ENCODE measurements at places on chromosomes 4 and X.

- DNase-seq, result no peak
Observed at GRCh38 chr4:173801876-173802661, 272.0 kb upstream of the HAND2 start.

GRCh38 chr4:6337331-6337935, 67.8 kb downstream of the WFS1 start:
- no peak for DNase-seq

DNA sequence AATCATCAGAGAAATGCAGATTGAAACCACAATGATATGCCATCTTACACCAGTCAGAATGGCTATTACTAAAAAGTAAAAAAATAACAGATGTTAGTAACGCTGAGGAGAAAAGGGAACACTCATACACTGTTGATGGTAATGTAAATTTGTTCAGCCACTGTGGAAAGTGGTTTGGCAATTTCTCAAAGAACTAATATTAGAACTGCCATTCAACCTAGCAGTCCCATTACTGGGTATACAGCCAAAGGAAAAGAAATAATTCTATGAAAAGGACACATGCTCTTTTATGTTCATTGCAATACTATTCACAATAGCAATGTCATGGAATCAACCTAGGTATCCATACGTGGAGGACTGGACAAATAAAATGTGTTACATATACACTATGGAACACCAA, 566.3 kb downstream of the STPG2 start:
- DNase-seq, result no peak

DNA sequence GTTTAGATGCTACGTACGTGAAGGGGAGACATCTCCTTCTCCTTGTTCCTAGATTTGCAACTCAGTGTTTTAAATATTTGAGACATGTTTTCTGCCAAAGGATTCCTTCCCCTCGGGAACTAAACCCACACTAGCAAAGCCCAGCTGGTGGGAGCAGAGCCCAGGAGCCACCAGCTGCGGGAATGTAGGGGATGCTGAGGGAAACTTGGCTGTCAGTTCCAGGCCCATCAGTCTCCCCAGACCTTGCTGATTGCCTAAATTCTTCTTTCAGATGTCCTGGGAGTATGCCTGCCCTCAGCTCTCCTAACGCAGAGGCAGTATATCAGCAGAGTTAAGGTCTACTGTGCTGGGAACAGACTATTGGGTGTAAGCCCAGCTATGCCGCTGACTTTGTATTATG, 630.0 kb upstream of the TENM3 start:
- no peak for DNase-seq

- no peak for DNase-seq
Observed at GRCh38 chrX:48894891-48895290, 2.7 kb downstream of the TIMM17B start.

DNA sequence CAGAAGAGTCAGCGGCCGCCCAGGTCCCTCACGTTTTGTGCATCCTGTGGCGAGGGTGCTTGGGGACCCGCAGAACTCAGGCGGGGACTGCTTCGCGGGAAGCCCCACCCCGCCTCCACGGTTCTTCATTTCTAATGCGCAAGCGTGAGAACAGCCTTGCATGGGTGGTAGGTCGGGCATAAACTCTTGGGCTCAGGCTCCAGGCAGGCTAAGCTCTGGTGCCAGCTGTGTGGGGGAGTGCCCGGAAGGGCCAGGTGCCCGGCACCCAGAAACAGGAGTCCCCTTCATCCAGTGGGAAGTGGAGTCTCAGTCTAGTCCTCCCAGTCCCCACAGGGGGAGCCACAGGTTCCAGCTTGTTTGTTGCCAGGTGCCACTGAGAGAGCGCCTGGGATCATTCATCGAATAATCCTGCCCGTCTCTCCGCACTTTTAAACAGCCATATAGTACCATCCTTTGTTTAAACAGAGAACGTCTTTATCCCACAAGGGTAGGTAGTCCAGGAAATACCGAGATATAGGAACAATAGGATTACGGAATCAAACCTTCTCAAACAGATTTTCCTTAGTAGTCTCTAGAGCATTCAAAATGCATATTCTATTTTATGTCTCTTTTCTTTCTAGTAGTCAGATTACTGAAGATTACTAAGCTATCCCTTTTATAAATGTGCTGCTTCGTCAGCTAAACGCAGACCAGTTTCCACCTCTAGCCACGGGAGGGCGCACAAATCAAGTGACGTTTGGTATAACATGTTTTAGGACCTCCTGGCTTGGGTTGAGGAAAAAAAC, 12.7 kb upstream of the RBBP7 start:
- DNase-seq, result peak; percentile 19

- DNase-seq, result no peak
Observed at GRCh38 chr4:94762326-94762725, 4.6 kb downstream of the BMPR1B start.

GRCh38 chrX:48492293-48492910, 16.4 kb upstream of the PORCN start:
- no peak for DNase-seq

- DNase-seq, result no peak
Observed at GRCh38 chrX:10111364-10112148, 45.2 kb upstream of the CLCN4 start.

DNA sequence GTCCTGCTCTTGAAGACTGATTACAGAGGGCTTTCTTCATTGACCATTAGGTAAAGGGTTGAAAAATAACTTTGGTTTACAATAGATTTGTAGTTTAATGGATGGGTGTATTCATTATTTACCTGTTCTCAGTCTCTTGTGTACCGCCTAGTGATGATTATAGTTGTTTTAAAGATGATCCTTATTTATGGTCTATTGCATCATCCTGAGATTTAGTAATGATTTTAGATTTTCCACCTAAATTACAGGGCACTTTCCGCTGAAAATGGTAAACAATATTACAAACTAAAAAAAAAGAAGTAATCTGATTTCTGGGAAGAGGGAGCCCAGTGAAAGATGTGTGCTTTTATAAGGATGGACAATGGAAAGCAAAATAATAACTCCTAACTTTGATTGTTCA, 78.4 kb upstream of the TMEM33 start:
- no peak for DNase-seq

- DNase-seq, result no peak
Observed at GRCh38 chr4:177968817-177969442, 526.7 kb upstream of the AGA start.

GRCh38 chrX:12871257-12871656, 4.4 kb downstream of the TLR7 start:
- no peak for DNase-seq

- DNase-seq, result no peak
Observed at GRCh38 chr4:29304595-29304994, 1415.6 kb upstream of the PCDH7 start.

DNA sequence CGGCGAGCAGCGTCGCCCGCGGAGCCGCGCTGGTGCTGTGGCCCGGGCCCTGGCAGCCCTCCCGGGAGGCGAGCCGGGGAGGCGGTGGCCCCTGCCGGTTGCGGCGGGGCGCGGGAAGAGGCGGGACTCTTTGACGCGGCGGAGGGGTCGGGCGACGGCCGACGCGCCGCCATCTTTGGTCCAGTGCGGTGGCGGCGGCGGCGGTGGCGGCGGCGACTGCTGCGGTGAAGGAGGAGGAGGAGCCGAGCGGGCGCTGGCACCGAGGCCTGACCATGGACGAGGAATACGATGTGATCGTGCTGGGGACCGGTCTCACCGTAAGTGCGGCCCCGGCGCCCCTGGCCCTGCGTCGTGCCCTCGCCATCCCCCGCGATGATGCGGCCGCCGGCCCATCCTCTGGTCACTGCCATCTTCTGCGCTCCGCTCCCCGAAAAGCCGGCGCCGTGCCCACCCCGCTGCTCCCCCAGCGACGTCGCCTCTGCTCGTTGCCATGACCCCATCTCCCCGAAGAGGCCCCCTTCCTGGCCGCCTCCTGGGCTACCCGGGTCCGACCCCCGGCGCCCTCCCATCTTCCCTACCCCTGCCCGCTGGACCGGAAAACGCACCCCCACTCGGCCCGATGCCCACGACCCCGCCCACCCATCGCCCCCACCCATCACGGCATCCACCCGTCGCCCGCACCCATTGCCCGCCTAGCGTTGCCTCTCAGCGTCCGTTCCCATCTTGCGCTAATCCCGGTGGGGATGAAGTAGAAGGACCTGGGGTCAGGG, at the start of gene GDI1:
GDI1 (plus strand) TSS at position 172 of the 770 bp plus-strand sequence; CDS start at position 273, 101 bp downstream.
- DNase-seq, result no peak

- no peak for DNase-seq
Observed at GRCh38 chrX:143634663-143635455, 1.0 kb downstream of the SLITRK4 start.

- no peak for DNase-seq
Observed at GRCh38 chrX:56785442-56785841, 56.4 kb downstream of the NBDY start.

- DNase-seq, result no peak
Observed at GRCh38 chrX:13078739-13079444, 34.5 kb upstream of the FAM9C start.

- DNase-seq, result no peak
Observed at GRCh38 chrX:131703646-131704045, 159.8 kb downstream of the OR13H1 start.

- no peak for DNase-seq
Observed at GRCh38 chr4:2103843-2104547, 44.9 kb downstream of the NAT8L start.

DNA sequence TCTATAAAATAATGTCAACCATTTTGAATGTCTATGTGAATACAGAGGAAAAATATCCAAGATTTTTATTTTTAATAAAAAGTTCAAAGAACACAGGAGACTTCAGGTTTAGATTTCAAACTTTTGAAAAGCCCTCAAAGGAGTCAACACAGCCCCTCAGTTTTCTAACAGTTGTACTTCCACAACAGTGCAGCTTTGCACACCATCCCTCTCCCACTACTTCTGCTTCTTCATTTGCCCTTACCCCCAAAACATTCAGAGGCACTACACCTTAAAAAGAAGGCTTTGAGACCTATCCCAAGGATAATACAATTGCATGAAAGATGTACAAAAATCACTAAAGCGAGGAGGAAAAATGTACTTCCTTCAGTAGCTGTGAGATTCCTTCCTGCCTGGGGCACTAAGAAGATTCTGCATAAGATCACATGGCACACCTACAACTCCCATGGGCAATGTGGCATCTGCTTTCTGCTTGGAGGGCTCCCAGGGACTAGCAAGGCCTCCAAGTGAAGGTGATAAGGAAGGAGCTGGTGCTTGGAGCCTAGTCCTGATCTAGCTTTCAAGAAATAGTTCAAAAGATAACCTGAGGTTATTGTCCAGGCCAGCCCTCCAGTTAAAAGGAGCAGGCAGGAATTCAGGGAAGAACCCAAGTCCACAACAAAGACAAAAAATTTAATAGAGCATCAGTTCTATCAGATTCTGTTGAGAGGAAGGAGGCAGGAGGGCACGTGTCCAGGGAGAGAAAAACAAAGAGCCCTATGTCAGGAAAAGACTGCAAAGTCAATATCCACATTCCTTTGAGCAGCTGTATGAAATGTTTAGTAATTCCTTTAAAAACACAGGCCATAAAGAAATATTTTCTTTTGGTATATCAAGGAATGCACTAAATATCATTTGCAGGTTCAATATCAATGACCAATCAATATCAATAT, 19.1 kb downstream of the ARAP2 start:
- no peak for DNase-seq

- DNase-seq, result no peak
Observed at GRCh38 chrX:19096586-19096985, 25.7 kb downstream of the ADGRG2 start.

DNA sequence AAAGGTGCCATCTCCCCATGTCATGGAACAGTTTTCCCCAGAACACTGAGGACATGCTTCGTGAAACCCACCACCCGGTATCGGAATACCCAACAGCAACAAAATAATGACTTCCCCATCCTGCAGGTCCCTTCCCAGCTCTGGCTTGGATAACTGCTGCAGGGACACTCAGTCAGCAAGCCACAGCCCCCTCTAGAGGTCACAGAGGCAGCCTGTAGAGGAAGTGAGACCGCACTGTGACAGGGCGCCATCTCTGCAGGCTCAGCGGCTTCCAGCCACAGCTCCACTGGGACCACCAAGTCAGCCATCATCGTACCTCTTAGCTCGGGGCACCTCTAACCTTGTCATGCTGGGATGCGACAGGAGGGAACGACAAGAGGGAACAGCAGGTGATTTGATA, 315.9 kb downstream of the LDB2 start:
- no peak for DNase-seq

GRCh38 chr4:145177511-145177905, 2.9 kb downstream of the OTUD4 start:
- DNase-seq, result no peak

- DNase-seq, result no peak
Observed at GRCh38 chr4:110347805-110348204, 128.2 kb upstream of the ENPEP start.

DNA sequence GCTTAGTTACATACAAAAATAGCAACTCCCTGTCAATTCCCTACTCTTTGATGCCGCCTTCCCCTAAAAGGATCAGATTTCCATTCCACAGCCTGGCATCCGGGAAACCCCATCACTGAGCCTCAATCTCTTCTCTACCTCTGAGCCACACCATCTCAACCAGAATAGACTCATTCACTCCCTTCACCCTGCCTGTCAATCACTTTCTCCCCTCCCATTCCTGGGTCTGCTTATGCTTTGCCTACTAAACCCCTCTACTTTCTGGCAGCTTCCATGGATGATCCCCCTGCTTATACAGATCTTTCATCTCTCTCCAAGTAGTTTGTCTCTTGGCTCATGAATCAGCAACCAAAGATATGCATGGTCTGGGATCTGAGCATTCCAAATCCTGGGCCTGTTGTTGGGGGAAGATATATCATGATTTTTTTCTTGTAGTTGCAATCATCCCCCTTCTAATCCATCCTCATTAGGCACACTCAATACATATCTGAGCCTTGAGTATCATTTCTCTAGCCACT, 2.6 kb downstream of the AMER1 start:
- DNase-seq, result no peak

- no peak for DNase-seq
Observed at GRCh38 chrX:129472116-129472515, 51.2 kb downstream of the SMARCA1 start.

DNA sequence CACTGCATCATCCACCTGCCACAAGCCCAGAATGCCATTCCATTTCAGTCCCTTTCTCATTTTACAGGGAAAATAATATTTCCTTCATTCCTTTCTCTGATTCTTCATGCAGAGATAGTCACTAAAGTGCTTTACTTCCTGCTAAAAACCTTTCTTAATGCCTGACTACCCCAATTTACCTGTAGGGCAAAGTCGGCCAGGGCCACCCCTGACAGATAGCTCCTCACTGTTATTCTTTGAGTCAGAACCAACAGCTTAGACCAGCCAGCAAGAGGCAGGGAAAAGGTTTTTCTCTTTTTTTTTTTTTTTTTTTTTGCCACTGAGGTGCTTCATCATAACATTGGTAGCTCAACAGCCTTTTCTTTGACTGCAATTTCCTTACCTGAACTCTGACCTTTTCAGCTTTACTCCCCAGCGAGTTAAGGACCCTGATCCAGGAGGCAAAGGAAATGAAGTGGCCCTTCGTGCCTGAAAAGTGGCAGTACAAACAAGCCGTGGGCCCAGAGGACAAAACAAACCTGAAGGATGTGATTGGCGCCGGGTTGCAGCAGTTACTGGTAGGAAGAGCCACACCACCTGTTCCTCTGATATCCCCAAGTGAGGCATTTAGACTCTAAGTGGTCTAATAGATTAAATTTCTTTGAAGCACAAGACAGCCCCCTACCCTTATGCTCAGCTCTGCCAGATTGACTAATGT, 85.0 kb downstream of the ALPK1 start:
- no peak for DNase-seq

- no peak for DNase-seq
Observed at GRCh38 chr4:1777822-1778641, 15.1 kb upstream of the FGFR3 start.

- no peak for DNase-seq
Observed at GRCh38 chr4:61923179-61923578, 723.1 kb downstream of the ADGRL3 start.
